ENCODE measurements at places on chromosomes 1 and 21.

DNA sequence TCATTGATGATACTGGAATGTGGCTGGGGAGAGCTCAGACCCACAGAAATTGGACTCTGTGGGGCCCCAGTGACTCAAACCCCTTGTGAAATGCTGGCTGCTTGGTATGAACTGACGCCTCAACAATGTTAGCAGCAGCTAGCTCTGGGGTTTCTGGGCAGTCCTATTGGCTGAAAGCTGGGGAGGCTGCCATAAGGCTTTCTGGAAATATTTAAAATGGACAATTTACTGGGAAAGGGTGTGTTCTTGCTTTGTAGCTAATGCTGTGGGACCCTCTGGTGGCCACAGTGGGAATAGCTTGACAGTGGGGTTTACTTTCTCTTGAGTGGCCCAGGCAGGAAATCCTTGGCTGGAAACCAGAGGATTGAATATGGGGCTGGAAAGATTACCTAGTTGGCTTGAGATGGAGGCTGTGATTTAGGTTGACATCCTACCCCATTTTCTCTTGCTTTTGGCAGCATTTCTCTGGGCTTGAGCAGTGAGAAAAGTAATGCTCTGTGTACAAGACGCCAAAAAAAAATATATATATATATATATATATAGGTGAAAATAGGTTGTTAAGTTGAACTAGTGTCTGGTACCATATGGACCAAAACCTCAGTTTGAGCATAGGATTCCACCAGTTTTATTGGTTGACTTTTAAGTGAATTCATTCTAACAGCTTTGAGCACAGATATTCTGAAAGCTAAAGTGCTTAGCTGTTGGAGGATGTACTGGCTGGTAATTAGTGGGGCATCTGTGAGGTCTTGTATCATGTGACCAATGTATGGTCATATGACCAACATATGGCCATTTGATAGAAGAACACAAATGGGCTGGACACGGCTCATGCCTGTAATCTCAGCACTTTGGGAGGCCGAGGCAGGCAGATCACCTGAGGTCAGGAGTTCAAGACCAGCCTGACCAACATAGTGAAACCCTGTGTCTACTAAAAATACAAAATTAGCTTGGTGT lies 8.2 kb upstream of the S100A10 start:
- peak; percentile 87 for DNase-seq

DNA sequence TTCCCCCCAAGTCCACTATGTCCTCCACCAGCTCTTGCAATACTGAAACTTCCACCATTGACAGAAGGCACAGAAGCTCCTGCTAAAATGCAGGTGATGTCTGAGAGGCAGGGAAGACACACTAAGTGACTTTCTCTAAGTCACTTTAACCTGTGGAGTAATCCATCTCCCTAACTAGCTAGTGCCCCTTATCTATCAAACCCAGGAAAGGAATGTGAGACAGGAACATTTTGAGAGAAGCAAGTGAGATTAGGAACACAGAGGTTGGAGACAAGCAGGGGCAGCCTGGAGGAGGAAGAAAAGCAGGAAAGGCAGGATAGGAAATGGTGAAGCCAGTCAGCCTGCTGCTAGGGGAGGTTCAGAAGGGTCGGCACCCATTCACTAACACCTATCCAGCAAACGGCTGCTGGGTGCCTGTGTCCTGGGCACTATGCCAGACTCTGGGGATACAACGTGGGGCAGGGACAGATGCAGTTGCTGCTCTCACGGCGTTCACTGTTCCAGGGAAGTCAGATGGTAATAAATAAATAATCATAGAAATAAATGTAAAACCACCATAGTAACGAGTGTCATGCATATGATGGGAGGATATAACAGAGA lies 7.0 kb downstream of the GPA33 start:
- no peak for DNase-seq

DNA sequence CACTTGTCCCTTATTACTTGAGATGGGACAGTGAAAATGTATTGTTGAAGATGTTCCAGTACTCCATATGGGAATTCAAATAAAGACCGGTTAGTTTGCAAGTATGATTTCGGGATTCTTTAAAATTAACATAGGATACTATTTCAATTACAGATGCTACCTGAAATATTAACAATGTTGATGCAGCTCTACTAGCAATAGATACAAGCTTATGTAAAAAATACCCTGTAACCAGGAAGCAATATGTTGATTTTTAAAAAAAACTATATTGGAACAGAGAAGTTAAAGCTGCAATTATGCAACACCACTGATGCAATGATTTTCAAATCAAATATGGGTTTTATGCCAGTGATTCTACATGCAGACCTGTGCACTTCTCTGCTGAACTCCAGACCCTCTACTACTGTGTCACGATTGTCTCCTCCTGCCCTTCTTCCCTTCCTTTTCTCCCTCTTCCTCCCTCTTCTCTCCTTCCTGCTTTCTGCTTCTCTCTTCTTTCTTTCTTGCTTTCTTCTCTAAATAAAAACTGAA lies 179.2 kb downstream of the ATP6V1G3 start:
- DNase-seq, result no peak

DNA sequence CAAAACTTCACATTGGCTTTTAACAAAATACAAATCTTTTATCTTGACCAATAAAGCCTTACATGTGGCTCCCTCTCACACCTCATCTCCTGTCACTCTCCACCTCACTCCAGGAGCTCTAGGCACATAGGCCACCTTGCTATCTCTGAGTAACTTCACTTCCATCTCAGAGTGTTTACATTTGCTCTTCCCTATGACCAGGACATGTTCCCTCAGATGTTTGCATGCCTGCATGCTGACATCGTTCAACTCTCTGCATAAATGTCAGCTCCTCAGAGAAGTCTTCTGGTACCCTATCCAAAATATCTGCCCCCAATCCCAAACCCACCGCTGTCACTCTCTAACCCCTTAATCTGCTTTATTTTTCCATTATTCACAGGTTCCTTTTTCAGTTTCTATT lies 110.9 kb downstream of the TOMM20 start:
- DNase-seq, result no peak

DNA sequence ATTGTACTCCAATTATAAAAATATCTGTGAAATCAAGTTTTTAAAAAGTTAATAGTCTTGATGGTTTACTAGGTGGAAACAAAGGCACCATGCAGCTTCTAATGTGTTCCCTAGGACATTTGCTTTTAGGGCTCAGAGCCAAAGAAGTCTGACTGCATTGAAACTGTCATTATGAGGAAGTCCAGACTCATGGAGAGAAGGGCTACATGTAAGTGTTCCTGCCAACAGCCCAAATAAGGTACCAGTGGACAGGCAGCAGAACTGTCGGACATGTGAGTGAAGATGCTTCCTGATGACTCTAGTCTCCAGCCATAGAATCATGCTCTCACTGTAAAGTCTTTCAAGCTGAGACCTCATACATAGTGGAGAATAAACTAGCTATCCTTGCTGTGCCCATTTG lies 287.6 kb downstream of the AKT3 start:
- no peak for DNase-seq

DNA sequence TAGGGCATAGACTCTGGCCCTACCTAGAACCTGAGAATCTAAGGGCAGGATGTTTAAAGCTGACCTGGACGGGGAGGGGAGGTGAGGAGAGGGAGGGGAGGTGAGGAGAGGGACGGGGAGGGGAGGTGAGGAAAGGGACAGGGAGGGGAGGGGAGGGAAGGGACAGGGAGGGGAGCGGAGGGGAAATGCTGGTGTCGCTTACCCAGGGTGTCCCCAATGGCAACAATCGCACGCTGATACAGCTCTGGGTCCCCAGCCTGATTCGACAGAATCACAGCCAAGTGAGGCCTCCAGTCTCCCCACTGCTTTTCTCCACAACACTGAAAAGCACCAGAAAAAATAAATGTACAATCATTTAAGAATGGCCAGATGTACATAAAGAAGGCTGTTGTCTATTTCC lies 22.2 kb downstream of the SEC16B start:
- DNase-seq, result no peak

- no peak for DNase-seq
These were observed 83.0 kb downstream of the IGSF21 start for GRCh38 chr1:18190598-18190997.

DNA sequence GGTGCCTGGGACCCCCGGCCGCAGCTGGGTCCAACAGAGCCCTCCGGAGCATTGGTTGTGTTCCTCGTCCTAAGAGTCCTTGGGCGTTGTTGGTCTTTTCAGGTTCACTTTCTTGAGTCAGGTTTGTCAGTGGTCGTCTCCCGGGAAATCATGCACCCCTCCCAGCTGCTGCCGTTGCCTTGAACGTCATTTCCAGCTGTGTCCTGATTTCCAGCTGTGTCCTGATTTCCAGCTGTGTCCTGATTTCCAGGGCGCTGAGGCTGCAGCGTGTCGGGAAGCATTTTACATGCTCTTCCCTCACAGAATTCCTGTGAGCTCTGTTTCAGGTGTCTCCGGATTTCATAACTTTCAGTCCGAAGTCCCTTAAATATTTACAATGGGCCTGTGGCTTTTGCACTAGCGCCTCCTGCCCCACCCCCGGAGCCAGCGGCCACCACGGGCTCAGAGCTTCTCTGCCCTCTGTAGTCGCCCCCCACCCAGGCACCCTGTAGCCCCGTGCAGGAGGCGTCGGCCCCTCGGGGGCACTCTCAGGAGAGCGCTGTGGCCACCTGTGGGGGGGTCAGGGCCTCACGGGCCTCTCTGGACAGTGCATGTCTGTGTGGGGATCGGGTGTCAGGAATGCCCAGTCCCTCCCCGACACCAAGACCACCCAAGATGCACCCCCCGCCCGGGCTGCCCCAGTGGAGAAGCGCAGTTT lies 66.7 kb downstream of the COL18A1 start:
- DNase-seq, result peak; percentile 78

GRCh38 chr1:101431956-101432510 lies 195.2 kb downstream of the S1PR1 start:
- no peak for DNase-seq

DNA sequence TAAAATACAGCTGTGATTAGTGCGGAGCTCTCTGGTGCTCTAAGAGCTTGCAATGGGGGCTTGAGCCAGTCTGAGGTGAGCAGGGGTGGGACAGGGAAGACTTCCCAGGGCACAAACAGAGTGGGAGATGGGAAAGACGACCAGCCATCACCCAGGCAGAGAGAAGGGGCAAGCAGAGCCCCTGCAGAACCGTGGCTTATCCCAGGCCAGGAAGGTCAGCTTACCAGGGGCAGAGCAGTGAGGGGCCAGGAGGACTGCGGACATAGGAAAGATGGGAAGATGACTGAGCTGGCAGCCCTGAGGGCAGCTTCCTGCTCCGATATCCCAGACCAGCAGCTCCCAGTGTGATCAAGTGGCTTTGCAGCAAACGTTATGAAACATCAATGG lies 55.4 kb upstream of the IFFO2 start:
- no peak for DNase-seq

DNA sequence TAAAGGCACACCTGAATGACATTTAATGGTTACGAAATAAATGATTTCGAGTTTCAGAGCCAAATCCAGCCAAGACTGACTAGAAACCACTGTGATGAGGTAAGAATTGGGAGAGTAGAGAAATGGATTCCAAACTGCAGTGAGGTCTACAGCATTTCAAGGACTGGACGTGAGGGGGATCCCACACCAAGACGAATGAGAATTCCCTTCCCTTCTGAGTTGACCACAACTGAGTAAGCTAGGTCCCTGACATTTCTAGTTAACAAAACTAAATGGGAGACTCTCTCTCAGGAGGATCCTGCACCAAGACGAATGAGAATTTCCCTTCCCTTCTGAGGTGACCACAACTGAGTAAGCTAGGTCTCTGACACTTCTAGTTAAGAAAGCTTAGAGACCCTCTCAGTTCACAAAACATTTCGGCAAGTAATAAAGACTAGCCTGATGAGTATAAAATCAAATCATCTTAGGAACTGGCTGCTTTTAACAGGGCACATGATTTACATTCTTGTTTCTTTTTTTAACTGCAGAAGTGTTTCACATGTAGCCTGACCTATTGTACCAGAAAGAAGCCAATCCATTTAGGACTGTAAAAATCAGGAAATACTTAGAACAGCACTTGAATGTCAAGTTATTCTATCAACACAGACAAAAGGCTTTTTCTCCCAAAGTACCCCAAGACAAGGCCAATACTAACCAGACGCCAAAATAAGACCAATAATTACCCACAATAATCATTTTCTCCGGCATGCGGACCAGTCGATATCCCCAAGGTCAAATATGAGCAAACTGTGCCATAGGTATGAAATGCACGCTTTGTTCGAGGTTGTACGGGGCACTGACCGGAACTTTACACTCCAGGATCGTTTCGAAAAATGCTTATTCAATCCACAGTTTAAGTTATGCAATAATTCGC lies 1.4 kb upstream of the SPATA1 start:
- DNase-seq, result no peak

- peak; percentile 96 for DNase-seq
These were observed 4.4 kb downstream of the DVL1 start for GRCh38 chr1:1344655-1345361.

- no peak for DNase-seq
These were observed 52.8 kb upstream of the USP25 start for GRCh38 chr21:15676935-15677334.

GRCh38 chr1:51218570-51218969 lies 17.5 kb upstream of the RNF11 start:
- no peak for DNase-seq
